ENCODE measurements at places on chromosomes 3 and 15. TPM values are rescaled to one million over a fixed set of nuclear protein-coding genes. Genes with fewer than 3 reads are reported as not detected.

The RNU5B-1 gene
- total RNA-seq, result not detected

The ATP10A gene
- total RNA-seq, result 5.6 TPM

The ITIH1 gene
- 3.5 TPM for total RNA-seq

- H3K27ac ChIP-seq, result no peak overlapping the region
- H3K36me3 ChIP-seq, result no peaks in the 10 kb centered on the region
- DNase-seq, result no peak
These were observed 73.6 kb downstream of the ETV5 start for GRCh38 chr3:186035277-186035676.

- no peak for DNase-seq
- H3K27ac ChIP-seq, result no peak overlapping the region
- no peaks in the 10 kb centered on the region for H3K4me1 ChIP-seq
- no peaks in the 10 kb centered on the region for H3K36me3 ChIP-seq
- H3K4me3 ChIP-seq, result no peak overlapping the region
These were observed 39.6 kb downstream of the LNP1 start for GRCh38 chr3:100440895-100441294.

GRCh38 chr3:169846458-169847193 lies 23.1 kb downstream of the LRRC31 start:
- no peaks in the 10 kb centered on the region for H3K27me3 ChIP-seq
- H3K4me1 ChIP-seq, result no peaks in the 10 kb centered on the region
